ENCODE measurements at places on chromosomes 6 and 20.

GRCh38 chr6:83868639-83869038 lies 9.2 kb downstream of the CYB5R4 start:
- no peak for DNase-seq

DNA sequence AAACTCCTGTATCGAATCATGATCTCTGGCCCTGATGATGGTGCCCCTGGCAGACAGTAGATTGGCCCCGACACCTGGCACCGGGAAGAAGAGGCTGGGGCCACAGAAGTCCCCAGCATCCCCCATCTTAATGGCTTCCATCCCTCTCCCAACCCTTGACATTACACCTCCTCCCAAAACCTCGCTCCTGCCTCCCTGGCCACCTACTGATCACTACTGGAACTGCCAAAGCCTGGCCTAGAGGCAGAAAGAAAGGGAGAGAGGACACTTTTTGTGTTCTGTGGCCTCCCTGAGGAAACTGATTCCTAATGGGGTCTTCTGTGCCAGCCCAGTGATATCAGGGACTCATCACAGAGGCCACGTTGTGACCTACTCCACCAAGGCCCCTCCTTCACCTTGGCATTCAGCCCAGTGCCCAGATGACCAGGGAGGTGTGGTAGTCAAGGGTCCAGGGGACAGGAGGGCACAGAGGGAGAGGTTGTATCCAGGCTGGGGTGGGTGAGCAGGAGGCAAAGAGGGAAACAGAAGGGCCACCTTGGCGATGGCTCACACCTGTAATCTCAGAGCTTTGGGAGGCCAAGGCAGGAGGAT lies 6.1 kb downstream of the C20orf173 start:
- no peak for DNase-seq

DNA sequence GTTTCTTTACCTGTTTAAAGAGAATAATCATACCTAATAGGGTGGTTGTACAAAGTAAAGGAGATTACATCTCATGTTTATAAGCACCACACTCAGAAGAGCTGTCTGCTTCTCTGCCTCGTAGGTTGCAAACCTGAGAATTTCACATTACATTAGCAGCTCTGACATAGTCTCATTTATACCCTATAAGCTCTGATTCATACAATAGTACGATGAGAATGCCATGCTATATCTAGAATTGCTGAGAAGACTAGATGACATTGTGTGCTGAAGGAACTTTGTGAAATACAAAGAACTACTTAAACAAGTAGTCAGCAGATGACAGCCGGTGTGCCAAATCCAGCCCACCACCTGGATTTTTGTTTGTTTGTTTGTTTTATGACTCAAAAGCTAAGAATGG lies 121.2 kb downstream of the ADAT2 start:
- no peak for DNase-seq

DNA sequence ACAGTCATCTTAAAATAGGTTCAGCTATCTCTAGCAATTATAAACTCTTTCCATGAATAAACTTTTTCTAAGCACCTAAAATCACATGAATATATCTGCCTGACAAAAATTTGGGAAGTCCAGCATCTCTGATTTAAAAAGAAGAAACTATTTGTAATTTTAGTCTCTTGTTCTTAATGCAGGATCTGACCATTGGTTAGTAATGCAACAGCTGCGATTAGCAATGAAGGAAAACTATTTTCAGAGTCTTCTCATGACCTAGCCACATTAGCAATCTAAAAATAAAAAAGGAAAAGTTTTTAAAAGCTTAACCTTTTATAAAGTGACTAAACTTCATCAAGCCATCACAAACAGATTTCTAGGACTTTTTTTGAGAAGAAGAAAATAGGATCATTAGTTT lies 97.5 kb downstream of the PTPRK start:
- no peak for DNase-seq

- DNase-seq, result no peak
Observed at GRCh38 chr6:136786658-136787057, 5.6 kb downstream of the MAP3K5 start.

Measured in mesenteric fat pad (tissue), 1 donor.